NCI-H82 (cell line): ENCODE measurements at places on chromosomes 3 and 15.
A peak's percentile ranks its signal among the peaks of the same experiment; 100 is the strongest.

DNA sequence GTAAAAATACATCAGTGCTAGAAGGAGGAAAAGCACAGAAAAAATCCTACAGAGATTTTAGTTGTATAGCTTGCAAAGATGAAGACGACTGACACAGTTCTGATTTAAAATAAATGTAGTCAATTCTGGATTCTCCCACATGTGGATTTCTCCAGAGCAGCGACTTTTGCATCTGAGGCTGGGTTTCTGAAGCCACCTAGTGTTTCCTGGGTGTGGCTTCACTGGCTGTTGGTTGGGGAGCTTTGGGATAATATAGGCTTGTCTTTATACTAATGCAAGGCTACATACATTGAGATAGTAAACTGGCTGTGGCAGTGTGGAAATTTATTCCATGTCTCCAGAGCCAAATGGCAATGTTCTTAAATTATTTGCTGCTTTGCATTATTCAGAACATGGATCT, 158.1 kb upstream of the FEZF2 start:
- DNase-seq: no peak

GRCh38 chr3:171262431-171262830, 197.8 kb downstream of the TNIK start:
- no peak for DNase-seq

DNA sequence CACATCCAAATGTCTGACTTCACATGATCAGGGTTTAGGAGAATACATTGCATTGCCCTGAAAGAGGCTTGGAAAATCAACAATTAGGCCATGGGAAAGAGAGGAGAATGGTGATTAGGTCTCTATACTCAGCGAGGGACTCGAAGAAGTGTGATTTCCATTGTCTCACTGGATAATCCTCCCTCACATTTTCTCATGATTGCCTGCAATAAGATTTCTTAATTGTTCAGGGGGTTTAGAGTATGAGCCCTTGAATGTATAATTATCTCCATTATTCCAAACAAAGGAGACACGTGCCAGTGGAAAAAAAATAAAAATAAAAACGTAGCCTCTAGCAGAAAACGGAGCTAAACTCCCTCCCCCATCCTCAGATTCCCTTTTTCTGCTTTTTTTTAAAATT, 173.2 kb downstream of the TPRG1 start:
- no peak for DNase-seq

DNA sequence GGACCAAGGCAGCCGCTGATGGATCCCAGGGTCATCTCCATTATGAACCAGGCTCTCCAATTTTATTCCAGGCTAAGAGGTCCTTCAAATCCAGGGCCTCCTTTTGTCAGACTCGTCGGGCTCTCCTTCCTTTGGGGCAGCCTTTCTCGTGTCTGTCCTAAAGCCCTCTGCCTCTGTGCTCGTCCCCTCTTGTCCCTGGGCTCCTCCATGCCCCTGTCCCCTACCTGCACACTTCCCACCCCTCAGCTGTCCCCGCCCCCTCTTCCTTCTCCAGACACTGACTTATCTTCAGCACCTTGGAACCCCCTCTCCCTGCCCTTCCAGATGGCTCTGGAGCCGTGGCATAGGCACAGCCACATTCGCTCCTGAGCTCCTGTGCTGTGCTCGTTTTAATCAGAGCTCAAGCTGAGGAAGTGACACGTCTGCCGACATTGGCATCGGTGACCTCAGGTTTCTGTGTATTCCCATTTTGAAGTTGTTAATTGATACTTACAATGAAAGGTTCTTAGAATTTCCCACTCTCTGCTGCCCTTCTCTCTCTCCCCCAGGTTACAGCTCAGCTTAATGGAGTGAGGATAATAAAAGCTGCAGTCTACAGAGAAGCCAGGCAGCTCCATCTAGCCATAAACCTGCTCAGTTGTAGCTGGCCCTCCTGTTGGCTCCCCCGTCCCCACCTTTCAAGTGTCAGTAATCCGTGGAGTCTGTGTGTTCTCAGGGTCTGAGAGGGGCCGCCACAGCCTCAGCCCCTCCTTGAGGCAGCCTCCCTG, 51.1 kb upstream of the SEC22A start:
- peak; percentile 59 for DNase-seq
